ENCODE measurements at places on chromosomes 4 and X.

GRCh38 chr4:173367285-173367684 lies 3.5 kb upstream of the SAP30 start:
- no peak for DNase-seq

- DNase-seq: no peak
These were observed 160.5 kb upstream of the GABRA2 start for GRCh38 chr4:46550471-46550870.

DNA sequence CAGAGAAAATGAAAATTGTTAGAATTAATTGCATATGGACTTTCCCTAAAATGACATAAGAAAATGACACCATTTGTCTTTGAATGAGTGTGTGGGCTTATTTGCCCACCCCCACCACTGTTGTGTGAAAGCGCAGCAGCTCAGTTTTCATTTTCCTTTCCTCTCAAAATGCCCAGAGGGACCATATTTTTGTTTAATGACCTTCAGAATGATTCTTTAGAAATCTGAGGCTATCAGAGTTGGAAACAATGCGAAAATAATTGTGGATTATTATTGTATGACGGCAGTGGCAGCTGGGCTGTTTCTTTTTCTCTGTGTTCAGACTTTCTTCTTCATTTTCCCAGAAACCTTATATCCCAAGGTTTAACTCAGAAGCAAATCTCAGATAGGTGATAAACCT lies 44.6 kb upstream of the TEX13A start:
- DNase-seq: no peak

DNA sequence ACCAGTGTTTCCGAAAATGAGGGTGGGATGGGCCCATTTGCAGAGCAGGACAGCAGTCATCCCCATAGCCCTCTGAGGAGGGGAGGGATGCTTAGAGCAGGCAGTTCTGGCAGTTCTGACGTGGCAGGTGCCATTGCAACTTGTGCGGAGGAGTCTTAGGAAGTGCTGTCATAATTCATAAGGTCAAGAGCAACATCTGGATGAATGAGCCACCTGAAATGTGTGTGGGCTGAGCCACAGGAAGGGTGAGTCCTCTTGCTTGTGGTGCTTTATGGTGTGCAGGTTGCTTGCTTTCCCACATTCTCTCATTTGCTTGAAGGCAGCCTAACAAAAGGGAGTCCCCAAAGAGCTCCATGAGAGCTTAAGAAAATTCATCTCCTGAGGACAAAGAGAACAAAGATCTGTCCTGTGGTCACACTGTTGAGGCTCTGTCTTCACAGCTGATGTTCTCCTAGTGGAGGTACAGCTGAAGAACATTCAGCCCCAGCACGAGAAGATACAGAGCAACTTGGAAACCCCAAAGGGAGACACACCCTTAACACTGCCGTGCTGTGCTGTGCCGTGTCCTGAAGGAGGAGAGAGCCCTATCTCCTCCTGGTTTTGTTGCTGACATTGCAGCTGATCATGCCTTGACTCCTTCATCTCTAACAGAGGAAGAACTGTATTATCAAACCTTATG lies 60.3 kb downstream of the DLG3 start:
- peak; percentile 12 for DNase-seq

DNA sequence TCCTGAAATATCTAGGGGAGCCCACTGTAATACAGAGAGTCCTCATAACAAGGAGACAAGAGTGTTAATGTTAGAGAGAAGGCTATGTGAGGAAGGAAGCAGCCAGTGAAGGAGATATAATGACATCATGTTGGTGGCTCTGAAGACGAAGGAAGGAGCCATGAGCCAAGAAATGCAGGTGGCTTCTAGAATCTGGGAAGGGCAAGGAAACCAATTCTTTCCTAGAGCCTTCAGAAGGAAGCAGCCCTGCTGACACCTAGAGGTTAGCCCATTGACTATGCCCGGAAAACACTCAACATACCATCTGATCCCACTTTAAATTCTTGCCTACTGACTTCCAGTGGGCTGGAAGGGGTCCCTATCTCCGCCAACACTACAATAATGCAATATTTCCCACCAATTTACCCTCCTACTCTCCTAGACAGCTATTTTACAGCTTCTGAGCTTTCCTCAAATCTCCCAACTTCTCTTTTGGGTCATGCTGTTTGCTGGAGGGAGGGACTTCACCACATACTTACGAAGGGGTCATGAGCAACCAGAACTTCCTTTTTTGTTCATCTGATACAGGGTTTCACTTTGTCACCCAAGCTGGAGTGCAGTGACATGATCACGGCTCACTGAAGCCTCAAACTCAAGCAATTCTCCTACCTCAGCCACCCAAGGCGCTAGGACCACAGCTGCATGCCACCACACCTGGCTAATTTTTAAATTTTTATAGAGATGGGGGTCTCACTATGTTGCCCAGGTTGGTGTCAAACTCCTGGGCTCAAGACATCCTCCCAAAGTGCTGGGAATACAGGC lies 25.2 kb upstream of the G3BP2 start:
- DNase-seq: no peak

- no peak for DNase-seq
These were observed 8.4 kb downstream of the NDUFA1 start for GRCh38 chrX:119880076-119880475.

DNA sequence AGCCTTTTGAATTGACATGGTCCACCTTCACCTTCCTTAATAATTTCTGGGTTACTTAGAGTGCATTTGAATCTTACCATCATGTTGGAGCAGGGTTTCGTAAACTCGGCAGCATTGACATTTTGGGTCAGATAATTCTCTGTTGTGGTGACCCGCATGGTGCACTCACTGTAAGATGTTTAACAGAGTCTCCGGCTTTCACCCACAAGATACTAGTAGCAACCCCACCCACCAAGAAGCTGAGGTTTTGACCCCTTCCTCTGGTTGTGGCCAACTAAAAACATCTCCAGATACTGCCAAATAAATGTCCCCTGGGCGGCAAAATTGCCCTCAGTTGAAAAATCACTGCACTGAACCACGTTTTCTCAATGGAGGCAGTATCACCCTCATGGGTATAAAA lies 62.7 kb downstream of the CHST7 start:
- no peak for DNase-seq

GRCh38 chr4:99437723-99438404 lies 2.7 kb upstream of the ADH7 start:
- no peak for DNase-seq

DNA sequence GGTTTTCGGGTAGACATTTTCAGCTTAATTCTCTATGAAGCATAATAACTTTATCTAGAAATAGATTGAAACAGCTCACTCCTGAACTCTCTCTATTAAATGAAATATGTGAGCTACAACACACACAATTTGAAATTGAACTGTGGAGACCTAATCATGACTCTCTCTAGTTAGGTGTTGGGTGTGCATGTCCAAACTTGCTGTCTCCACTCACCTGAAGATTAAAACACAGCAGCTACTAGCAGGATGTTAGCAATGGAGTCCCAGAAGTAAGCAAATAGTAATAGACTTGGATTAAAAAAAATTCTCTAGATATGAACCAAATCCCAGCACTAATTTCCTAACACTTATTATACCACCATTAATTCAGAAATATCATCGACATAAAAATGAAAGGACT lies 173.1 kb downstream of the FSTL5 start:
- DNase-seq: no peak

DNA sequence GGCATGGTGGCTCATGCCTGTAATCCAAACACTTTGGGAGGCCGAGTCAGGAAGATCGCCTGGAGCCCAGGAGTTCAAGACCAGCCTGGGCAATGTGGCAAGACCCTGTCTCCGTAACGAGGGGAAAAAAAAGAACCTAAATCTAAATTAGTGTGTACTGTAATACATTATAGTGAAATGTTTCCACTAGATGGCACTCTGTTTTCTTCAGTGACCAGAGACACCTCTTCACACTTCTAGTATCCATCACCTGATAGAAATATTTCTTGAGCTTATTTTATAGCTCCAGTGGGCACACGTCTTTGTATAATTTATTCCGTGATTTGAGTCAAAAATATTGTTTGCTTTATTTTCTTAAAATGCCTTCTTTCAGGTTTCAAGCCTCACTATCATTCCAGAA lies 600.9 kb upstream of the DIPK2B start:
- no peak for DNase-seq

- DNase-seq: no peak
These were observed 23.5 kb downstream of the KLHL8 start for GRCh38 chr4:87196927-87197326.

- no peak for DNase-seq
These were observed 17.1 kb downstream of the USP46 start for GRCh38 chr4:52641854-52642563.

- no peak for DNase-seq
These were observed 1005.1 kb downstream of the PDHA2 start for GRCh38 chr4:96844858-96845490.

DNA sequence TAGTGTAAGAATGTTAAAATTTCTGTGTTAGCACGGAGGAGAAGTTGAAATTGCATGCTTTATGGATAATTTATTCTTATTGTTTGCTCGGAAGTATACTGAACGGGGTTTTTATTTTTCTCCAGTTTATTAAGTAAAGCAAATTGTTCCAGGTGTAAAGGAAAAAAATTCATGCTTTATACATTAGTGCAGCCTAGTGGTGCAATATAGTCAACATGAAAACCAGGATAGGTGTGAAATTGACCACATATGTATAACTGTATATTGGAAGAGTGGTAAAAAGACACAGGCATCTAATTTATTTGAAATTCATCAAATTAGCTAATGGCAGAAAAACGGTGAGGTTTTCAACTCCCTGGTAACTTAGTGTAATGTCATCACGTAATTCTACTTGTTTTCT lies 959 bp downstream of the BRS3 start:
- no peak for DNase-seq

DNA sequence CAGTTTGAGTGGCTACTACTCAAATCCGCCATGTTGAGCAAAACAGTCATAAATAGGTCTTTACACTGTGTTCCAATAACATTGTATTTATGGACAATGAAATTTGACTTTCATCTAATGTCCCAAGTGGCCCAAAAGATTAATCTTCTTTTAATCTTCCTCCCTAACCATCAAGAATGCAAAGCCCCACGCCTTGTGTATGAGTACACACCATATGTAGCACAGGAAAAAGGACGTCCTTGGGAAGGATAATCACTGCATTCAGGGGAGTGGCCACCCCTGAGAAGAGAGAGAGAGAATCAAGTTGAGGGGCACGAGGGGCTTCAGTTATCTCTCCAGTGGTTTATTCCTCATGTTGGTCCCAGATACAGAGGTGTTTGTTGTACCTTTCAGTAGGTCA lies 33.1 kb downstream of the RBM47 start:
- no peak for DNase-seq

- DNase-seq: no peak
These were observed 476.3 kb upstream of the RPS6KA3 start for GRCh38 chrX:20743046-20743445.

GRCh38 chrX:39950018-39950688 lies 147.6 kb downstream of the BCOR start:
- no peak for DNase-seq

DNA sequence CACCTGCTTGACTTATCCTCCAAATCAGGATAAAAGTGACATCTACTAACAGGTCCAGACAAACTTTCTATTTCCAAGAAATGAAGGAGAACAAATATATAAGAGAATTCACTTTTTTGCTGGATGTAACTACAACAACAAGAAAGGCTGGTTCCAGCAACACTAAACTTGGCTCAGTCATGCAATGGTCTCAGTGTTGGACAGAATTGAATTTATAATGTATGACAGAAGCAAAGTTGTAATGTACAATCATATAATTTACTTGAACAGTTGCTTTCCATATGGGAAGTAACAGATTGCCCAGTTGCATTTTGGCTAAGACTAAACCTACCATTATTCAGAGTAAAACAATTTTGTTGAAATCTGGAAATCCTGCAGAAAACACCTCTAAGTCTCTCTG lies 183.3 kb upstream of the INTU start:
- no peak for DNase-seq

- no peak for DNase-seq
These were observed 304.4 kb downstream of the DHX15 start for GRCh38 chr4:24279911-24280375.

- DNase-seq: no peak
These were observed 80.3 kb upstream of the DCLK2 start for GRCh38 chr4:149997881-149998421.

DNA sequence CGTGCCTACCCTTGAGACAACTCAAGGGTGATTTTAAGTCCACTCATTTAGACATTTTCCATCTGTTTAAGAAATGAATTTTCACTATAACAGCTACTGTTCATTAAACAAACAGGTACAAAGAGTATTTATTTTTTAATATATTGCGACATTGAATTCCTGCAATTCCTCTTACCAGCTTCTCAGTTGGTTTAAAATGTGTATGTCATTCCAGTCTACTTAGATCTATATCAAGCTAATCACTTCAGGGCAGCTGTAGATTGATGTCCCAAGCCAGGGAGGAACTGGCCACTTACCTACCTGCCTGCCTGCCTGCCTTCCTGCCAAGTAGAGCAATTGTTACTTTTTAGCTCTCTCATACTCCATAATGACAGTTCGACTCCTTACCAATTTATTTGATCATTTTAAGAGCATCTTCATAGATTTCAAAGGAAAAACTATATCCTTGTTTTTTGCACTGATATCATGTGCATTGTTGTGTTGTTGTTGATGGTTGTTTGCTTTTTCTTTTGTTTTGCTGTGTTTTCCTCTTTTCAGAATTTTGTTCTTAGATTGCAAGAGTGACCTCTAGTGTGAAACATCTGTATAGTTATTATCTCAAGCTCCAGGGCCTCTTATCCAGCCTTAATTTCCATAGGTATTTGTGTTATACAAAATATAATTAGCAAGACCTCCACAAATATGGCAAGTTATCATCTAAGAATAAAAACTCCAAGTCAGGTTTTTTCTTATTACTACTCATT lies 120.9 kb upstream of the NRK start:
- DNase-seq: no peak

DNA sequence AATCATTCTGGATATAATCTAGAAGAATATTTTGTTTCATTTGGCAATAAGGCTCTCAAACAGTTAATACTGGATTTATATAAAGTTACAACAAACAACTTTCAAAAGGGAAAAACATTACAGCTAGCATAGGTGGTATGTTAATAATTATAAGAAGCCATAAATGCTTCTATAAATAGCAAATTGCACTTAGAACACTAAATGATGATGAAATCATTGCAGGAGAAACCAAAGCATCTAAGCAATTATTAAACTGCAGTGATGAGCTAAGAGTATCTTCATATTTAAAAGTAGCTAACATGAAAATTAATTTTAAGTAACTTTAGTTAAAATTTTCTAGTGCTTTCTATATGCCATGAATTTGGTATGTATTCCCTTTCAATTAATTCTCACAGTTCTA lies 189.5 kb downstream of the CENPC start:
- no peak for DNase-seq

DNA sequence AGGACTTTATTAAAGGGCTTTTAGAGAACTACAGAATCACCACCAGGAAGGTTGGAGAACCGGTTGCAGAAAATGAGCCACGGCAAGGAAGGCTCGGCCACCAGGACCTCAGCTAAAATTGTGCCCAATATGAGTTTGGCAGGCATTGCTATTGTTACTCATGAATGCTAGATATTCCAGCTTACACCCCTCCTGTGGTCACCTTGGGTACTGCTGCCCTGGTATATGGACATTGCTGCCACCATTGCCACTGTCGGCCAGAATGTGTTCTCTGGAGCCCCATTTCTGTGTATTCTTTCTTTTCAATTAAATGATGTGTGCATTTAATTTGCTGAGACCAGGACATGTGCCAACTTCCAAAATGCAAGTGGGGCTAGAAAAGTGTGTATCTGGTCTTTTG lies 626.7 kb upstream of the BOD1L1 start:
- peak; percentile 17 for DNase-seq

GRCh38 chrX:1481636-1482529 lies 29.2 kb upstream of the ASMTL start:
- DNase-seq: peak; percentile 76

- DNase-seq: no peak
These were observed 3.6 kb downstream of the NEIL3 start for GRCh38 chr4:177313263-177313662.

GRCh38 chrX:39805022-39805421 lies 292.7 kb downstream of the BCOR start:
- DNase-seq: no peak
